Naive thymus-derived CD8-positive, alpha-beta T cell (primary cell): ENCODE measurements at places on chromosomes 11 and 22. TPM values are rescaled to one million over a fixed set of nuclear protein-coding genes. Genes with fewer than 3 reads are reported as not detected.

DNA sequence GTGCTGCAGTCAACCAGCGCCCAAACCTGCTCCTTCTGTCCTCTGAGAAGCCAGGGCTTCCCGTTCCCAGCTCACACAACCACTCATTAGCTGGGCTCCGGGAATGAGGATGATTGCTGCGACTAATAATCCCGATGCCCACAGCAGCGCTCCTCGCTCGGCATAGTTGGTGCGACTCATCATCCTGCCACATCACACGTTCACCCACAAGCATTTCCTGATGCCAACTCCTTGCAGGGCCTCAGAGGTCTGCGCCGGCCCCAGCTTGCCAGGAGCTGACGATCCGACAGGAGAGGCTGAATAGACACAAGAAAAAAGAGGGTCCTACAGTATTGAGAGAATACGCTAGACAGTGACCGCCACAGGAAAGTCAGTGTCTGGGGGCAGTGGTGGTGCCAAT lies 10.6 kb upstream of the CSNK1E start:
- peak overlapping the region; percentile 75 for H3K4me3 ChIP-seq
- H3K36me3 ChIP-seq = no peaks in the 10 kb centered on the region
- no peak overlapping the region for H3K27ac ChIP-seq
- H3K27me3 ChIP-seq = peaks cover 4% of the 10 kb centered on the region

GRCh38 chr11:45086526-45086925 lies 59.9 kb upstream of the PRDM11 start:
- H3K4me3 ChIP-seq = no peak overlapping the region
- no peak overlapping the region for H3K27ac ChIP-seq
- no peaks in the 10 kb centered on the region for H3K36me3 ChIP-seq
- H3K27me3 ChIP-seq = no peaks in the 10 kb centered on the region
- peaks cover 25% of the 10 kb centered on the region for H3K4me1 ChIP-seq

The LRP4 gene
- total RNA-seq = not detected

The NDUFV1 gene
- 199 TPM for total RNA-seq

DNA sequence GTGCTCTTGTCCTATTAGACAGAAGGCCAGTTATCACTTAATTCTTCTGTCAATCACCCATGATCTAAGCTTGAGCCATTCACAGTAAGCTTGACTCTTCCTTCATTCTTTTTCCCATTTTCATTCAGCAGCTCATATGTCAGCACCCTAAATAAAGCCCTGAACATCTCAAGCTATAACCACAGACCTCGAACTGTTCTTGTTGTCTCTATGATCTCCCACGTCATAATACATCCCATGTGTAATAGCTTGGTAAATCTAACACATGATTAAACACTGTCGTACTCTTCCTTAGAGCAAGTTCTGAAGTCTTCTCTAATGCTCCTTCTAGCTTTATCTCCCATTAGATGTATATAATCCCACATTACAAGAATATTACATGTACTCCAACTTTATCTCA lies 14.4 kb downstream of the MUC15 start:
- DNase-seq = no peak
- H3K27ac ChIP-seq = no peak overlapping the region
- no peak overlapping the region for H3K4me3 ChIP-seq
- H3K27me3 ChIP-seq = no peaks in the 10 kb centered on the region
- no peaks in the 10 kb centered on the region for H3K4me1 ChIP-seq
- no peaks in the 10 kb centered on the region for H3K36me3 ChIP-seq

- H3K27ac ChIP-seq = no peak overlapping the region
- H3K27me3 ChIP-seq = no peaks in the 10 kb centered on the region
- H3K4me3 ChIP-seq = no peak overlapping the region
Measured at GRCh38 chr11:28833169-28833568, 725.0 kb downstream of the METTL15 start.

DNA sequence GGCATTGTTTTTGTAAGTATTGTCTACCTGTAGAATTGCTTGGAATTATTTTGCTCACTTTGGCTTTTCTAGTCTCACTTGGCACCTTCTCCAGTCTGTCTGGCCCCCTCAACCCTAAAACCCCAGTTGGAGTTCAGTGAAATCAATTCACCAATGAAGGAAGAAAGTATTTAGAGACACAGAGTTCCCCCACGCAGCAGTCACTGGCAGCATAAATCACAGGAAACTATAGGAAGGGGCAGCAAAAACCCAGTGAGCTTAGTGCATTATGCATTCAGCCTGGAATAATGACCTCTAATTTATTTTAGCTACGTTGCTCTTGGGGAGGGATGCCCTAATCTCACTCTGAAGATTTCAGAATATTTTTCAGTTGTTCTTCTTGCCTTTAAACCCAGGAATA lies 204.7 kb upstream of the BLID start:
- H3K27ac ChIP-seq = no peak overlapping the region
- H3K27me3 ChIP-seq = peaks cover under 1% of the 10 kb centered on the region
- no peaks in the 10 kb centered on the region for H3K36me3 ChIP-seq
- no peak overlapping the region for H3K4me3 ChIP-seq
- no peak for DNase-seq

GRCh38 chr11:132337819-132338416 lies 967.5 kb downstream of the NTM start:
- no peaks in the 10 kb centered on the region for H3K4me1 ChIP-seq
- H3K27ac ChIP-seq = no peak overlapping the region
- H3K36me3 ChIP-seq = no peaks in the 10 kb centered on the region
- DNase-seq = no peak
- no peaks in the 10 kb centered on the region for H3K27me3 ChIP-seq

DNA sequence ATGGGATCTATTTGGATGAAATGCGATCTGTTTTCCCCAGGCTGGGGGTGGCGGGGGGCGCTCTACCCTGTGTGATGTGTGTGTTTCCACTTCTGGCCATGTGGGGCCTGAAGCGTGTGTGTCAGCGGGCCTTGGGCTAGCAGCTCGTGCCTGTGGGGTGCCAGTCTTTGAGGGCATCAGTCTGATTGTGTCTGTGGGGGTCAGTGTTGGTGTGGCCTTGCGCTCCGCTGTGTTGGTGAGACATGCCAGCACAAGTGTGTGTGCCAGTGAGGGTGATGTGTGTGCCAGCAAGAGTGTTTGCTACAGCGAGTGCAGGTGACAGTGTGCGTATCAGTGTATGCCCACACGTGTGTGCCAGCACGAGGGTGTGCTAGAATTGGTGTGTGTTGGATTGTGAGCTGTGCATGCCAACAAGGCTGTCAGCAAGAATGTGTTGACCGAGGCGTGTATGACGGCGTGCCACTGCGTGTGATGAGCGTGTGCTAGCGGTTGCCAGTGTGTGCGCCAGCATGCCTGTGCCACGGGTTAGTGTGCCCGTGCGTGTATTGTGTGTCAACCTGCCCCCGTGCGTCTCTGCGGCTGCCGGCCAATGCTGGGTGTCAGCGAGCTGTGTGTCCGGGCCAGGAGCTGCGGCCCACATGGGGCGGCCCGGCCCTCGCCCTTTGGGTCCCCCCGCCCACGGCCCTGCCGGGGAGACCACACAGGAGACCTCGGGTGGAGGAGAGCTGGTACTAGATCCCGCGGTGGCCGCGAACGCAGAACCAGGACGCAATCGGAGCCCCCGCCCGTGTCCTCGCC lies 519 bp downstream of the ARRB1 start:
- peaks cover 6% of the 10 kb centered on the region for H3K36me3 ChIP-seq
- H3K27ac ChIP-seq = peak overlapping the region; percentile 98
- peak overlapping the region; percentile 81 for H3K4me3 ChIP-seq
- H3K27me3 ChIP-seq = no peaks in the 10 kb centered on the region

The CNGA4 gene
- total RNA-seq = 1.2 TPM

The OR4P4 gene
- total RNA-seq = not detected
